NCI-H1092 treated with DMSO at 0.1 percent for 48 hours (cell line): ENCODE measurements at places on chromosomes 4 and X.

DNA sequence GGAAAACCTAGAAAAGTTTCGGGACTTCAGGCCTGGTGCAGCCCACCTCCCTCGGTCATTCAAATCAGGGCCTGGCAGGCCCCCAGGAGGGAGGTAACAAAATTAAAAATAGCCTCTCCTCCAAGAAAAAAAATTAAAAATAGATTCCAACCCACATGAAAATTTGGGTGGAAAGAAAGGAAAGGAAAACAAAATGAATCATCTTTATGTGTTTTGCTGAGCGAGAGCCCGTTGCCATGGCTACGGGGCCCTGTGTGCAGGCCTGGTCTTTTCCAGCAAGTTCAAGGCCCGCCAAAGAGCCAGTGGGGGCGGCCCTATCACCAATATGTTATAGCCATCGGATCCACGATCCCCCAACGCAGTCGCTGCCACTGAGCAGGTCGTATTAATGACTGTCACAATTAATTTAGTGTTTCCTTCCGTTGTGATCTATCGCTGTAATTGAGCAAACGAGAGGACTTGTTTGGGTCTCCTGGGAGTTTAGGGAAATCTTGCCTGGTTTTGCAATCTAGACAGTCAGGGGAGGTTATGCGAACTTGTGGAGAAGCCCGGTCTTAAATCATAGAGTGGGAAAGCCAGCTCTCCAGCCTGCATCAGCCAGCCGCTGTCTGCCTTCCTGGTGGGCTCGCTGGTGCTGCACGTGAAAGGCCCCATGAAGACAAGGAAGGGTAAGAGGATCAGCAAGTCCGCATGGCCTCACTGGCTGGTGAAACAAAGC, 452.4 kb downstream of the BCOR start:
- no peak for DNase-seq

DNA sequence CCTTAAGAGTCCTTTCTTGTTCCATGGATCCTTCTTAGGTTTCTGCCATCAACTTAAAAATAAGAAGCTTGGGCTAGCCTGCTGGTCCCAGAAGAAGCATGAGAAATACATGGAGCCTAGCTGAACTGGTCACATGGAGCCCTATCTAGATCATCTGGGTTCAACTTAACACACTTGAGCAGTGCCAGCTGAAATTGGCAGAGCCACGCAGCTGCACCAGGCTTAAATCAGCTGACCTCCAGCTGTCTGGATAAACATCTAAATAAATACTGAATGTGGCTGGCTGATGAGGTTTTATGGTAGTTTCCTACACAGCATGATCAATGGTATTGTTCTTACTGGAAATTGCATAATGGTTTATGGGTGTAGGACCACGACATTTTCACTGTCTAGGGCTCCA, 598.4 kb upstream of the FAM241A start:
- no peak for DNase-seq

DNA sequence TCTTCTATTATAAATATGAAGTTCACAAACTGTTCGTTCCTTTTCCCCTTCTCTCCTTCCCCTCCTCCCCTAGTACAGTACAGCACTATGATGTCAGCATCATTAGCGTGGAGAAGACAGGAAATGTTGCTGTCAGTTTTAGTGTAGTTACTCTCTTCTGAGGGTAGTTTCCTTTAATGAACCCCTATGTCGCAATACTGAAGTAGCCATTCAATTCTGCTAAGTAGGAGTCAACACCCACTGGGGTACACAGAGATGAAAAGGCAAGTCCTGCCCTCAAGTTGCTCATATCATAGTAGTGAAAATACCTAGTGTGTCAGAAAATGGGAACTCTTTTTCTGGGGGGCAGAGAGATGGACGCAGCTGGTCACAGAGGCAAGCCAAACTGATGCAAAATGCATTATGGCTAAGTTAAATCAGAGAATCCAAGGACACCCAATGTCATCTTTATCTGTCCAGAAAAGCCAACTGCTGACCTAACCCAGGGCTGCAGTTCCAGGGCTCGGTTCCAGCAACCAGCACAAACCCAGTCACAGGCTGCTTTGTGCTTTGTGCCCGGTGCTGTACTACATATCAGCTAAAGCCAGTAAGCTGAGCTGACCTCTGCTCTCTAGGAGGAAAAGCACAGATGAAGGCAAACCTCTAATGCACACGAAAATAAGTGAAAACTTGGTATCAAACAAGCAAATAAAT, 31.5 kb downstream of the GRIA3 start:
- no peak for DNase-seq

DNA sequence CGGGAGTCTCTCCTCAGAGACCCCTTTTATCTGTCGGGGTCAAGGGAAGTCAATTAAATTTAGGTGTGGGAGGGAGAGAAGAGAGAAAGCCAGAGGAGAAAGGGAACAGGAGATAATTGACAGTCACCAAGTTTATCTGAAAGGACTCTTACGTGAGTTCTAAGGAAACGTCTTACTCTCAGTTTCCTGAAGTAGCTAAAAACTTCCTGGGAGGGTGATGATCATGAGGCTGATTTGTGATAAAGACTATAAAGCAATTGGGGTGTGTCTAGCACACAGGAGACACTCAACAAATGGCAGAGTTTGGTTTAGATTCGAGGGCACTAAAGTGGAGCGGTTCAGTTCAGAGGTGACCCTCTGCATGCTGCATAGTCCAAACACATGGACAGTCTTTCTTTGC, 254.1 kb downstream of the FBXW7 start:
- no peak for DNase-seq

DNA sequence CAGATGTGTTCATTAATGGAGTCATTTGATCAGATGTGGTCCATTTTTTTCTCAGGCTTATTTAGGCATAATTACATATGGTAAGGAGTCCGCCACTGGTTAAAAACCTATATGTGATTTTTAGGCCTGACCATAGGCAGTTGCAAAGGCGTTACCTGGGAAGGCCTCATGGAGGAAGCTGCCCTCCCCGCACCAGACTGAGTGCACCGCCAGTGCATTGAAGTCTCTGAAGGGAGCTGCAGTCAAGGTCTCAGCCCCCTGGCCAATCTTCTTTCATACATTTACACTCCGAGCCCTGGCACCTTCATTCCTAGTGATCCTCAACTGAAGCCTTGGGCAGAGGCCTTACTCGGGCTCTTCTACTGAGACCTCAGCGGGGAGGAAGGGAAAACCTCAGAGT, 898.2 kb upstream of the AGA start:
- DNase-seq, result no peak

DNA sequence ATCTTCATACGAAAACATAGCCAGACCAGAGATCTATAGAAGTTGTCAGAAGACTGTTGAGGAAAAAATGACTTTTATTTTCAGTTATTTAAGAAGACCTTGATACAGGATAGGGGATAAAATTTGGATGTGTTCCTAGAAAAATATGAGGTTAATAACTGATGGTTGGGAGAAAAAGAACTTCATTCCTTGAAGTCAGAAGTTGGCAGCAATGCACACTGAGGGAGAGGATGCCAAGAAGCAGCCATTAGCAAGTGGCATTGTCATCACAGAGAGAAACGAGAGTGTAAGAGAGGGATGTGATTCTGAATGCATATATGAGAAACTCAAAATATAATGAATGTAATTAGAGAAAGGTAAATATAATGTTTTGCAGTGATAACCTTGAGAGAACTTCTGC, 382.1 kb upstream of the EPHA5 start:
- DNase-seq, result peak; percentile 31

- no peak for DNase-seq
Measured at GRCh38 chrX:138718941-138719340, 7.4 kb upstream of the FGF13 start.

GRCh38 chr4:112327965-112328733, 31.0 kb downstream of the ALPK1 start:
- DNase-seq, result peak; percentile 80

GRCh38 chr4:123659730-123660129, 263.1 kb downstream of the SPRY1 start:
- no peak for DNase-seq

GRCh38 chrX:10365532-10366265, 208.9 kb downstream of the CLCN4 start:
- DNase-seq, result no peak

DNA sequence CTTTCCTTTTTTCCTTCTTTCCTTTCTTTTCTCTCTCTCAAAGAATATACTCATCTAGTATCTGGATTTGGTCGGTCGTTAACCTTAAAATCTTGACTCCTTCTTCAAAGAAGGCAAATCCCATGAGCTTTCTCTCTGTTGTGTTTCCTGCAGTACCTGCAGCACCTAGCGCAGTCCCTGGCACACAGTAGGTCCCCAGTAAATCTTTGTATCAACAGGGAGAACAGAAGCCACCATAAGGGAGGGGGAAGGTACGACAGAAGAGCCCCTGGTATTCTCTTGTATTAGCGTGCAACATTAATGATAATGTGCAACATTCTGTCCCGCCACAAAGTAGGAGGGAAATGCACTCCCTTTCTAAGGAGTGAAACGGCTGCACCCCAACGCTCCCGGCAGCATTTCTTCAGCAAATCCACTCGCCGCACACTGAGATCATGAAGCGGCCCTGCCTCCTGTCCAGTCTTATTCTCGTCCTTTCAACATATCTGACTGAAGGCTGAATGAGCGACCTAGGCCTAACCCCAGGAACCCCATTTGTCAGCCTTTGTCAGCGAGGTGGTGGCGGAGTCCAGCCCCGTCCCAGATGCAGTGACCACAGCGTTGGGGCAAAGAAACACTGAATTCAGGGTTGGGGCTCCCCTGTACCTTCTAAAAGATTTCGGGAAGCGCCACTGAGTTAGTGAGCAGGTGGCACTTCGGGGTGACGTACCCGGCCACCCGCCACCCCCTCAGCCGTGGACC, 133.7 kb downstream of the AMELX start:
- no peak for DNase-seq

DNA sequence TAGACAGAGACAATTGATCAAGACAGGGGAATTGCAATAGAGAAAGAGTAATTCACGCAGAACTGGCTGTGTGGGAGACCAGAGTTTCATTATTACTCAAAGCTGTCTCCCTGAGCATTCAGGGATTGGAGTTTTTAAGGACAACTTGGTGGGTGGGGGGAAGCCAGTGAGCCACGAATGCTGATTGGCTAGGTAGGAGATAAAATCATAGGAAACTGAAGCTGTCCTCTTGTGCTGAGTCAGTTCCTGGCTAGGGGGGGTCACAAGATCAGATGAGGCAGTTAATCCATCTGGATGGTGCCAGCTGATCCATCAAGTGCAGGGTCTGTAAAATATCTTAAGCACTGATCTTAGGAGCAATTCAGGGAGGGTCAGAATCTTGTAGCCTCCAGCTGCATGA, 358.6 kb downstream of the GPM6A start:
- no peak for DNase-seq

DNA sequence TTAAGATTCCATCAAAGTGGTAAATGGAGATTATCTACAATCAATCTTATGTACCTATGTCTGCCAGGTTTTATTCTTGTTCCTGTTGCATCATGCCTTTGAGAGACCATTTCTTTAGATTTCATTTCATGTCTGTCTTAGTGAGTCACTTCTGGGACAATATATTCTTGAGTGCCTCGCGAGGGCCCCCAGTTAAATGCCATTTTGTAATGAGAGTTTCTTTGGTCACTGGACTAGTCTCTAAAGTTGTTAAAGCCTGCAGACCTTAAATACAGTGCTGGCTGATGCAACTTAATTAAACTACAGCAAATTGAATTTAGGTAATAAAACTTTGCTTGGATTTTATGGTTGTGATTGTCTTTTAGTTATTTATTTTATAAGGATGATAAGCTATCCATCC, 87.2 kb upstream of the PITX2 start:
- no peak for DNase-seq

GRCh38 chr4:71133491-71133890, 140.0 kb downstream of the DCK start:
- DNase-seq, result no peak

DNA sequence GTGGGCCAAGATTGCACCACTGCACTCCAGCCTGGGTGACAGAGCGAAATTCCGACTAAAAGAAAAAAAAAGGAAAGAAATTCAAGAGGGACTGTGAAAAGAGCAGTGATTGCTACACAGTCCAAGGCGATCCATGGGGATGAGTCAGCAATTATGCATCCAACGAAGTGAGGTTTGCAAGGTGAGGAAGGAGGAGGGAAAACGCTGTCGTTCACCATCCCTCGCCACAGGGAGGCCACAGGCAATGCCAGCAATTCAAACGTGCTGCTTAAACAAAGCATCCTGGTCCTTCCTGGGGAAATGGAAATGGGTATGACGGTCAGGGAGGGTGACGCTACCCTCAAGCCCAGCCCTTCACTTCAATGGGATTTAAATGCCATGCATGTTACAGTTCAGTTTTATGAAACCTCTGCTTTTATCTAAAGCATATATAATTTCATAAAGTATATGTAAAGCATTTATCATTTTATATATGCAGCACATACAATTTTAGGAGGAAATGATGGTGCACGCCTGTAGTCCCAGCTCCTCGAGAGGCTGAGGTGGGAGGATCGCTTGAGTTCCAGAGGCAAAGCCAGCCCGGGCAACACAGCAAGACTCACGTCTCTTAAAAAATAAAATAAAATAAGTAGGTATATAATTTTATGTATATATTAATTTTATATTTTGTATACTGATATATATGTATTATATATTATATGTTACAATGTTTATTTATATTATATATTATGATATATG, 108.7 kb downstream of the DHRSX start:
- no peak for DNase-seq

- no peak for DNase-seq
Measured at GRCh38 chr4:147840838-147841738, 109.2 kb downstream of the ARHGAP10 start.

DNA sequence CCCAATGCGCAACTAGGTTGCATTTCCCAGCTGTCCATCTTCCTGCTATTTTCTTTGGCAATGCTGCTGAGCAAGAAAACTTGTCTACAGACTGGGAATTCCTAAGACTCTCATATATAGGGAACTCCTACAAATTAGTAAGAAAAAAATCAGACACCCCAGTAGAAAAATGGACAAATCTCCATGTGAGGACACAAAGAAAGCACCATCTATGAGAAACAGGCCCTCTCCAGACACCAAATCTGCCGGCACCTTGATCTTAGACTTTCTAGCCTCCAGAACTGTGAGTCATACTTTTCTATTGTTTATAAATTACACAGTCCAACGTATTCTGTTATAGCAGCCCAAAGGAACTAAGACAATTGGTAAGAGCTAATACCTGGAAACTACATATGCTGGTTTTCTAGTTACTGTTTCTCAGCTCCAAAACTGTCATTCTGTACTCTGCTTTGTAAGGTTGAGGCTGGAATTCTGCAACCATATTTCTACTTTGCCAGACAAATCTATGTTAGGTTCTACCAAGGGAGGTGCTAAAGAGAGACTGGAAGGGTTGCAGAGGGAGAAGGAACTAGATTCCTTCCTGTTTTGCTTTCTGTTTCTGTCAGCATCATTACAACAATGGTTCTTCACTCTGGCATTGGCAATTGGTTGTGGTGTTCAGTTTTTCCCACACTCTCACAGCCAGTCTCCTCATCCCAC, 35.7 kb upstream of the FAM241A start:
- no peak for DNase-seq

- peak; percentile 24 for DNase-seq
Measured at GRCh38 chr4:7073526-7074390, 5.9 kb upstream of the GRPEL1 start.

GRCh38 chrX:124433186-124433585, 86.8 kb downstream of the SH2D1A start:
- no peak for DNase-seq
